Common myeloid progenitor, CD34-positive (primary cell): ENCODE measurements at places on chromosomes 5 and 9.

- no peak overlapping the region for H3K4me3 ChIP-seq
- no peaks in the 10 kb centered on the region for H3K27me3 ChIP-seq
- DNase-seq, result no peak
- H3K4me1 ChIP-seq, result peaks cover 8% of the 10 kb centered on the region
- H3K27ac ChIP-seq, result no peak overlapping the region
- H3K36me3 ChIP-seq, result no peaks in the 10 kb centered on the region
These were observed 197.7 kb upstream of the DAP start for GRCh38 chr5:10958728-10959127.

DNA sequence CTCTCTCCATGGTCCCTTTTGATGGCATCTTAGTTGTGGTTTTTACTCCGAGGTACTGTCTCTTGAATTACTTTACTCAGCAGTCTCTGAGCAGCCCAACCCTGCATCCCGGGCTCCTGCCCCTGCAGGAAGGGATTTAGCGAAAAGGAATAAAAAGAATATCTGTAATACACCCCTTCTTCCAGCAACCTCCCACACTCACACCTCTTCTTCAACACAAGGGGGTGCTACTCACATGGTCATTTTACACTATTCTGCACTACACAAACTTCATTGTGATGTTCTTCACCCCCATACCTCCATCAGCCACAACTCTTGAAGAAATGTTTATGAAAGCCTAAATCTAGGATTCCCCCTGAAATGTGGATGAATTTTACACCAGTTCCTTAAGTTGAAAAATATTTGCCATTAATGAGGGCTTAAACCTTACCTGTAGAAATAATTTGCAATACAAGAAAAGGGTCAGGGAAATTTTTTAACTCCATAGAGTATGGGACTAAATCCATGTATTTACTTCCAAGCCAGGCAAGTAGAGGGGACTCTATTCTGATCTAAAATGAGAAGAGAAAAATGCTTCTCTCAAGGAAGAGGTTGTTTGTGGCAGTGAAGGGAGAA is 26.0 kb downstream of the TPD52L3 start:
- H3K4me1 ChIP-seq, result no peaks in the 10 kb centered on the region
- H3K27ac ChIP-seq, result no peak overlapping the region

DNA sequence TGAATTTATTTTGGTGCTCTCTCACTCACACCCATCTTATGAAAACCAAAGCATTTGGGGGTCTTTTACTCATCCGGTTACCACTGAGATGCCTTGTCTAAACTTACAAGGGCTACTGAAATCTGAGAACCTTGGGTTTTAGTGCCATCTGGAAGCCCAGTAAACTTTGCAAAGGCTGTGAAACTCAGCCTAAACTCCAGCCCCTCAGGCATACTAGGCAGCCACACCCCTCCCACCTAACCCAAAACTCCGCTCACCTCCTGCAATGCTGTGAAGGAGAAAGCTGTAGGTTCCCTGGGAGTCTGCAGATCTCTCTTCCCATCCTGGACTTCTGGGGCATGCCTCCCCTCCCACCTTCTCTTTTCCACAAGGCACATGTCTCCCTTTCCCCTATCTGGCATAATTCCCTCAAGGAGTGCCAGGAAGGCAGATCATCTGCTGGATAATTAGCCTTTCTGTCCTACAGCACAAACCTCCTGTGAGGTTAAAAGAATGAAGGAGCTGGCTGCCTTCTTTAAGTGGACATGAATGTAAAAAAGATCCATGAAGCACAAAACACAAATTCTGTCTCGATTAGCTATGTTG is 71.5 kb upstream of the ANXA1 start:
- H3K27me3 ChIP-seq, result no peaks in the 10 kb centered on the region
- H3K27ac ChIP-seq, result no peak overlapping the region
- no peaks in the 10 kb centered on the region for H3K4me1 ChIP-seq
- DNase-seq, result no peak
- H3K4me3 ChIP-seq, result no peak overlapping the region
- no peaks in the 10 kb centered on the region for H3K36me3 ChIP-seq

DNA sequence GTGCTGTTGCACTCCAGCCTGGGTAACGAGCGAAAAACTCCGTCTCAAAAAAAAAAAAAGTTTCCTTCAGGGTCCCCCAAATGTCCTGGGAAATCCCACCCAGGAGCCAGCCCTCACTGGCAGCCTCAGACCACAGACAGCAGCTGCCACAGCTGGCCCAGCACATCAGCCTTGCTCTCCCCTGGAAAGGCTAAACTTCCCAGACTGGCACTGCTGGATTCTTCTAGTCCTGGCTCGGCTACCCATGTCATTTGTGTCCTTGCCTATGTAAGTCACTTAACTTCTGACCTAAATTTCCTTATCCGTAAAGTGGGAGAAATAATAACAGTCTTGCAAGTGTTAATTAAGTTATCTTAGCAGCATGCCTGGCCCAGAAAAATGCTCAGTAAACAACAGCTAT is 8.6 kb upstream of the PRRC2B start:
- H3K4me3 ChIP-seq, result no peak overlapping the region
- H3K27ac ChIP-seq, result no peak overlapping the region
- no peak for DNase-seq
- H3K4me1 ChIP-seq, result peaks cover 7% of the 10 kb centered on the region
- H3K27me3 ChIP-seq, result no peaks in the 10 kb centered on the region

DNA sequence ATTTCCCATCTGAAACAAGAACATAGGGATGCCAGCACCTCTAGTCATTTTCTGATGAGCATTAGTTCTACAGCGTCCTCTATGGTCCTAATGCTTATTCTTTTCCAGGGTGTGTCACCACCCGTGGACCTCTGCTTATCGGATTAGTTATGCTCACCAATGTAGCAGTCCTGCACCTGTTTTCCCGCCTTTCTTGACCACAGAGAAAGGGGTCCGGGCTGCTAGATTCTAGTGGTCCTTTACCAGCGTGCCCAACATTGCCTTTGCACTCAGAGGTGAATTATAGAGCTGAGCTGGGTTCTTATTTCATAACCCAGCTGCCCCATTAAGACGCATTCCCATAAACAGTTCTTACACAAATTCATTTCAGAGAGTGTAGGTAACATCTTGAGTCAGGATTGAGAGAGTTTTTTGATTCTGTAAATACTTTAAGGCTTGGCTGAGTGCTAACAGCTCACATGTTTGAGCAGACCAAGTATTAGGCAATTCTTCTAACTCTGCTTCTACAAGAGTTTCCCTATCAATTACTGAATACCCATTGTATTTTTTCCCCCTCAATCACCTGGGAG is 2205.1 kb upstream of the C9orf72 start:
- no peak for DNase-seq
- no peak overlapping the region for H3K27ac ChIP-seq
- peaks cover 5% of the 10 kb centered on the region for H3K4me1 ChIP-seq
- H3K36me3 ChIP-seq, result no peaks in the 10 kb centered on the region

- H3K36me3 ChIP-seq, result peaks cover 2% of the 10 kb centered on the region
- no peaks in the 10 kb centered on the region for H3K4me1 ChIP-seq
- no peak for DNase-seq
- no peak overlapping the region for H3K27ac ChIP-seq
These were observed 591.6 kb upstream of the DMAC1 start for GRCh38 chr9:8391132-8391531.

DNA sequence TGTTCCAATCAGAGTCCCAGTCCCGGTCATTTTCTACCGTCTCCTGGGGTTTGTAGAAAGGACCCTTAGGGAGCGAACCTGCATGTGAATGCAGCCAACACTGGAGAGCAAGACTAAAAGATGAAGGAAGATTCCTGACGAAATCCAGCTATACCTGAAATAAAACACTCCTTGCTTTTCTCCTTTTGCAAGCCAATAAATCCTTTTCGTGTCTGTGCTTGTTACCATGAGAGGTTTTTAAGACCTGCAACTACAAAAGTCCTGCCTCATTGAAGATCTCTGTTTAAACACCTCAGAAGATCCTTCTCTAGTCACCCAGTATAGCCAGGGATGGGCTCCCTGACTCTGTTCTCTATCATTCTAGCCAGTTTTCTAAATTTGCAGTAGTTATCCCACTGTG is 10.0 kb upstream of the SLC34A1 start:
- H3K27me3 ChIP-seq, result no peaks in the 10 kb centered on the region
- no peak for DNase-seq
- H3K4me1 ChIP-seq, result peaks cover 39% of the 10 kb centered on the region
- H3K27ac ChIP-seq, result no peak overlapping the region
- no peak overlapping the region for H3K4me3 ChIP-seq

- H3K36me3 ChIP-seq, result no peaks in the 10 kb centered on the region
- peak; percentile 30 for DNase-seq
- H3K27ac ChIP-seq, result no peak overlapping the region
- no peaks in the 10 kb centered on the region for H3K27me3 ChIP-seq
- H3K4me1 ChIP-seq, result no peaks in the 10 kb centered on the region
These were observed 18.4 kb upstream of the CNTLN start for GRCh38 chr9:17116400-17116837.

DNA sequence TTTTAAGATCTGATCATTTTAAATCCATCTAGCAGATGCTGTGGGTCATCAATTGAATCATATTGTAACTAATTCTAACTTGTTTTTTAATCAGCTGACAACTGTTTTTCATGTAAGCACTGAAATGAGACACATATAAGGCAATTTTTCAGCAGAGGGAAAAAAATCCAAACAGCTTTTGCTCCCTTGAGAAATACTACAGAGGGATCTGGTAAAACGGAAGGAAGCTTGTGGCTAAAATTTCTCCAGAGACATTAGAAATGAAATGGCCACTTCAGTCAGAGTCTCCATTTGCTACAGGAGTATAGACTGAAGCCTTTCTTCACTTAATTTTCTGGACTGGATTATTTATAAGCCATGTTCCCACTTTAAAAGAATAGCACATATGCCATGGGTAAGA is 385.9 kb downstream of the MAN2A1 start:
- no peaks in the 10 kb centered on the region for H3K4me1 ChIP-seq
- H3K4me3 ChIP-seq, result no peak overlapping the region
- DNase-seq, result no peak
- no peaks in the 10 kb centered on the region for H3K27me3 ChIP-seq
- no peaks in the 10 kb centered on the region for H3K36me3 ChIP-seq

DNA sequence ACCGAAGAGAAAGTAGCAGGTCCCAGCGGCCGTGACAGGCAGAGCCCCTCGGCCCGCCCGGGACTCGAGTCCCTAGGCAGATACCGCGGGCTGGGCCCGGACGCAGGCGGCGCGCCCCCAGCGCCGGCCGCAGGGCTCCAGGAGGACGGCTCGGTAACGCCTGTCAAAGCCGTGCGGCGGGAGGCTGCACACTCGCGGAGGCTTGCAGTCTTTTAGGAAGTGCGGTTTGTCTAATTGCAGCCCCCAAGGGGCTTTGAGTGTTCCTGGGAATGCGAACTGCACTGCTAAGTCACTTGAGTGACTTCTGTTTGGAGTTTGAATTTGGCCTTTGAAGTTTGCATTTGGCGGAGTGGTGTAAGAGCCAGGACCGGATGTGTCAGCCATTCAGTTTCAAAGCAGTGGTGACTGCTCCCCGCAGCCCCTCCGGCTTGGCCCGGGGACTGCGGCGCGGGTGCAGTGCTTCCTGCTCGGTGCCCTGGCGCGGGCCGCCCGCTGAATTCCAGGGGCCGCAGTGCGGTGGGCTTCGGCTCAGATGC is 1.3 kb downstream of the MAP3K1 start:
- H3K27ac ChIP-seq, result peak overlapping the region; percentile 64
- peak; percentile 81 for DNase-seq
- peaks cover 2% of the 10 kb centered on the region for H3K36me3 ChIP-seq

GRCh38 chr5:125150041-125150669 is 403.7 kb upstream of the ZNF608 start:
- DNase-seq, result no peak
- no peak overlapping the region for H3K27ac ChIP-seq
- no peaks in the 10 kb centered on the region for H3K4me1 ChIP-seq
- no peak overlapping the region for H3K4me3 ChIP-seq
- no peaks in the 10 kb centered on the region for H3K27me3 ChIP-seq

DNA sequence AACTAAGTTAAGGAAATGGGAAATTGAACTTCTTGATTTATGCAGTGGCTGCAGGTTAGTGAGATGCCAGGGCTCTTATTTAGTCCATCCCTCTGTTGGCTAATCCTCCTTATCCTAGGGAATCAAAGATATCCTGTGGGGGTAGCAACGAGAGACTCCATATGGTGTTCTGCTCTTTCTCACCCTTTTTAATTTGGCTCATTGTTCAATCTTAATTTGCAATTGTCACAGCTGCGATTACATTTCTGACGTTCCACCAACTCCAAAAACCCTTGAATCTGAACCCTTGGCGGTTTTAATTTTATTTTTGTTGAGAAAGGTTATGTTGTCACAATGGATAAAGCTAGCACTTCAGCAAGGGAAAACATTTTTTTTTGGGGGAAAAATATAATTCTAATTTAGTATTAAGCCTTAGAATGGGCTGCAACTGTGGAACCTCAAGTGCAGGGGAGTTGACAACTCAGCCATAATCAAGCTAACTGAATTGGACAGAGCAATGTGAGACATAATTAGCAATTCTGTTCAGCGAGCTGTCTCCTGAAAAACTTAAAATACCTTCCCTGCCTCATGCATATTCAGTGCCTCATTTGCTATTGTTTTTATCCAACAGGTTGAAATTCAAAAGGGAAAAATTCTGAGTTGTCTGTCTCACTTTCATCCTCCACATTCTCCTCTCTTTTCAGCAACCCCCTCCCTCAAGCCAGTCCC is 91.3 kb downstream of the MAT2B start:
- no peaks in the 10 kb centered on the region for H3K4me1 ChIP-seq
- H3K27ac ChIP-seq, result no peak overlapping the region
- DNase-seq, result no peak

DNA sequence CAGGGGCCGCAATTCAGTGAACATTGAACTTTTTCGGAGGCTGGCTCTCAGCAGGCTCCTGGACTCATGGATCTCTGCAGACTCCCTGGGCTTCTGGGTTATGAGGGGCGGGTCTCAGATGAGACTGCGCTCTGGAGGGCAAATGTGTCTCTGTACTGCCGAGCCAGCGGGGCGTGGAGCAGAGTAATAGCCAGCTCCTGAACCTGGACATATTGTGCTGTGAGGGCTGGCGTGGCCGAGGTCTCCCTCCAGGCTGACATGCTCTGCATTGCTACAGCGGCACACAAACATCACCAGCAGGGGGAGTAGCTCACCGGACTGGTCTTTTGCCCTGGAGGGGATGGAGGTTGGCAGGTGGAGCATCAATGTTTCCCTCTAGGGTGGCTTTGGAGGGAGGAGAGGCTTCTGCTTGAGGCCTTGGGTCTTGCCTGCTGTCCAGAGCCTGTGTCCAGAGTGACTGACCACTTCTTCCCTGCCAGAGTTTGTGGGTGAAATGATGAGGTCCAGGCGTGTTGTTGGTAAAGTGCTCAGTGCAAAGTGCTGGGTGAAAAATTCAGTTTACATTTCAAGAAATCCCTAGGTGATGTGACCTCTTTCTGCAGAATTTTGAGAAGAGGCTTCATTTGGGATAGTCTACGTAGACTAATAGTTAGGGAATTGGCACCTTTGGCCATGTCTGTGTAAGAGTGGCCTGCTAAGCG is 10.9 kb upstream of the GADD45G start:
- no peak overlapping the region for H3K27ac ChIP-seq
- H3K27me3 ChIP-seq, result no peaks in the 10 kb centered on the region
- peak; percentile 64 for DNase-seq
- H3K4me3 ChIP-seq, result no peak overlapping the region
- no peaks in the 10 kb centered on the region for H3K36me3 ChIP-seq

DNA sequence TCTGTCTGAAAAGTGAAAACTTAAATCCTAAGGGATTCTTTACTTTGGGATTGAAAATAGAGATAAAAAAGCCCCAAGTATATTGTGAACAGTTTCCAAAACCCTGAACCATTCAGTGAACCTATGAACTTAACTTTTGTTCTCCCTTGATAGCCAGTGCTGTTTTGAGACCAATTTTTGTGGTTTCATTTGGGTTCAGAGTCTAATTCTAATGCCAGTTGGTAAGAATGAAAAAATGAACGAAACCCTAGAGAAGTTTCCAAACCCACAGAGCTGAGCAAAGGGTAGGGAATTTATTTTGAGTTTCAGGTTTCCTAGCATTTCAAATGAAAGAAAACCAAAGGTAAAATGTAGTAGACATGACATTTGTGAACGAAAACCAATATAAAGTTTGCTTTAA is 1366.8 kb downstream of the EFNA5 start:
- H3K27me3 ChIP-seq, result no peaks in the 10 kb centered on the region
- H3K4me1 ChIP-seq, result no peaks in the 10 kb centered on the region
- no peak overlapping the region for H3K4me3 ChIP-seq
- no peak overlapping the region for H3K27ac ChIP-seq
- H3K36me3 ChIP-seq, result no peaks in the 10 kb centered on the region
